ENCODE measurements at places on chromosomes 4 and X.
A peak's percentile ranks its signal among the peaks of the same experiment; 100 is the strongest.

DNA sequence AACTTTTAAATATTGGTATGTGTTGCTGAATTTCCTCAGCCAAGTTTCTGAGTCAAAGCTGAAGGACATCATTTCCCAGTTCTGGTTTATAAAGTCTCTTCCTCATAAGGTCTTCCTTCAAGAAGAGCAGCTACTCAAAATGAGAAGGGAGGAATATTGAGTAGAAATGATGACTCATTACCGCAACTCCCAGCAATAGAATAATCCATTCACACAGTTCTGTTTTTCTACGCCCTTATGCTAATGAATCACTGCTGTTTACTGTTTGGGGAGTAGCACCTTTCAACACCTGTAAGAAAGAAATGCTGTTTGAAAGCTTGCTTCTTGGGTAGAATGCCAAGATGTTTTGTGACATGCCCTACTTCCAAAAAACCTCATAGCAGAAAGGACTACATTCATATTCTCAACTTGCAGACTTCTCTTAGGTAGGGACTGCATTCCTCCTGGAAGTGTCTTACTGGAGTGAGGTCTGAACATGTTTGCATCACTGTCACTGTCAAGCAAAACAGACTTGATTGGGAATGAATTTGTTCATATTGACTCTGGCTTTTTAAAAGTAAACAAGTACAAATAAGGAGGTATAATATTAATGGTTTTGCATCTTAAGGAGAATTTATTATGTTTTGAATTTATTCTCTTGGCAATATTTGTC is 147.2 kb upstream of the BANK1 start:
- no peak for DNase-seq

- DNase-seq, result no peak
Measured at GRCh38 chrX:43375136-43375535, 281.0 kb upstream of the MAOA start.

DNA sequence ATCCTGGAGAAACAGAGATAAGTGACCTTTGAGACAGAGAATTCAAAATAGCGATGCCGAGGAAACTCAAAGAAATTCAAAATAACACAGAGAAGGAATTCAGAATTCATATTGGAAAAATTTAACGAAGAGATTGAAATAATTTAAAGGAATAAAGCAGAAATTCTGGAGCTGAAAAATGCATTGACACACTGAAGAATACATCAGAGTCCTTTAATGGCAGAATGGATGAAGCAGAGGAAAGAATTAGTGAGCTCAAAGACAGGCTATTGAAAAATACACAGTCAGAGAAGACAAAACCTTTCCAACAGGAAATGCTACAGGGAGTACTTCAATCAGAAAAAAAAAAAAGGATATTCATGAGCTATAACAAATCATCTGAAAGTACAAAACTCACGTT is 185.8 kb downstream of the PARM1 start:
- no peak for DNase-seq

GRCh38 chrX:20197641-20198210 is 56.1 kb upstream of the EIF1AX start:
- DNase-seq, result no peak

DNA sequence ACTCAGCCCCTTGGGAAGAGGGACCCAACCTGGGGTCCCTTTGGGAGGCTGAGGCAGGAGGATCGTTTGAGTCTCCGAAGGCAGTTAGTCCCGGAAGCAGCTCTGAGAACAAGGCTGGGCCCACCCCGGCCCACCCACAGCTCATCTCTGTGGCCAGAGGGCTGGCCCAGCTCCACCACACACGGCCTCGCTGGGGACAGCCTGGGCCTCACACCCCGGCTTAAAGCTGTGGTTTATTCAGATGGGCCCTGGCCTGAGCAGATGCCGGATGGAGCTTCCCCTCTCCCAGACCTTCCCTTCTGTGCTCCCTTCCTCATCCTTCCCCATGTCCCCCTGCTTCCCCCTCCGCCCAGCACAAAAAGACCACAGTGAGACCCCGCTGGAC is 54.4 kb downstream of the FAM53A start:
- no peak for DNase-seq

- DNase-seq, result no peak
Measured at GRCh38 chr4:158327525-158327924, 117.2 kb downstream of the TMEM144 start.

DNA sequence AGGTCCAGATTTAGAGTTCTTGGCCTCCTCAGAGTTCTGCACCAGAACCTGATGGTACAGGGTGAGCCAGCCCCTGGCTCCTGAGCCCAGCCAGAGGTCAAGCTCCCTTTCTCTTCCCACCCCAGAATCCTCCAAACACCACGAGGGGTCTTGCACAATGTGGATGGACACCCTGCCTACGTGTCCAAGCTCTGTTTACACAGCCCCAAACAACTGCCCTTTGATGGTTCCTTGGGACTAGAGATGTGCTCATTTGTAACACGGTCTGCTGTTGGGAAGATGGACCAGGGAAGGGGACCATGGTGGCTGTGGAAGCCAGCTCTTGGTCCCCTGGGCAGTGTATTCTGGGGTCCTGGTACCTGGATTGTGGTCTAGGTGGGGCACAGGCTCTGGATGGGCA is 40.0 kb upstream of the RPS6KA3 start:
- DNase-seq, result no peak

GRCh38 chr4:82957045-82957444 is 53.6 kb downstream of the LIN54 start:
- no peak for DNase-seq

DNA sequence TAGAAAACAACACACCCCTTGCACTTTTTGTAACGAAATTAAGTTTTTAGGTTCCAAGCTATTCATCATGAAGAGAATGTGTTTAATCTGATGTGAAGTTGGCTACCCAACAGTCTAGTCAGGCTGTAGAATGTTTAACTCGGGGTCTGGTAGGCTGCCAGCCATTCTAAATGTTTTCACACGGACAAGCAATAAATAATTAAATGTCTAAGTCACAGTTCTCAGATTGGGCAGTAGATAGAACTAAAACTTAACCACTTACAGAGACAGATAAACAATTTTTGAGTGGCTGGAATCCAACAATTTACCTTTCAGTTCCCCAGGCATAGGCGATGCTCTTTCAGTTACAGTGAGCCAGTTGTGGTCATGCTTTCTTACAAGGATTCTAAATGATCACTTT is 66.5 kb downstream of the CHIC2 start:
- DNase-seq, result no peak

GRCh38 chr4:186906722-186907121 is 183.1 kb upstream of the FAT1 start:
- DNase-seq, result no peak

DNA sequence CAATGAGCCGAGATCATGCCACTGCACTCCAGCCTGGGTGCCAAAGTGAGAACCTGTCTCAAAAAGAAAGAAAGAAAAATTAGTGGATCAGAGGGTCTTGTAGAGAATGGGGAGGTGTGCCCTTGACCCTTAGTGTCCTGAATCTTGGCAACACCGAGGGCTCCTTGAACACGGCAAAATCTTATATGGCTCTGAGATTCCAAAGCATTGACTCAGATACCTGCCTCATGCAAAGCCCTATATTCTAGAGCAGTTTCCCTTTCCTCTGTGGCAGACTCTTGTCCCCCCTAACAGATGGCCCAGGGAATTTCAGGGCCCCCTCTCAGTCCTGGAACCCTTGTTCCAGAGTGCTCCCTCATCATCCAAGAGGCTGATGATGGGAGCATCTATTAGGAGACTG is 6.8 kb downstream of the CLDN2 start:
- no peak for DNase-seq

DNA sequence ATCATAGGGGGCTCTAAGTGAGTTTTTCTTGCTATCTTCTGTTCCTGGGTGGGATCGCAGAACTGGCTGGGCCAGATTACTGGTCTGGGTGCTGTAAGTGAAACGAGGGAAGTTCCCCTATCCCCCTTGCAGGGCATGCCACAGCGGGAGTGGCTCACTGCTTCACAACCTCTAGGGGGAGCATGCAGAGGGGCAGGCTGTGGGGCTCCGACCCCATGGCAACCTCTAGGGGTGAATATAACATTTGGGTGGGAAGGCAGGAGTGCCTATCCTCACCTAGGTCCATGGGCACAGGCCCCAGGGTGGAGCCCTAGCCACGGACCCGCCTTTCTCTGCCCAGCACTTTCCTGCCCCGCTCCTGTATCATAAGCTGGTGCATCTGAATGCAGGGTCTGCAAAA is 1.7 kb upstream of the RRAGB start:
- DNase-seq, result peak; percentile 11

- no peak for DNase-seq
Measured at GRCh38 chr4:104868533-104868932, 278.1 kb upstream of the TET2 start.

GRCh38 chrX:136227948-136228838 is 23.0 kb downstream of the MAP7D3 start:
- DNase-seq, result no peak

DNA sequence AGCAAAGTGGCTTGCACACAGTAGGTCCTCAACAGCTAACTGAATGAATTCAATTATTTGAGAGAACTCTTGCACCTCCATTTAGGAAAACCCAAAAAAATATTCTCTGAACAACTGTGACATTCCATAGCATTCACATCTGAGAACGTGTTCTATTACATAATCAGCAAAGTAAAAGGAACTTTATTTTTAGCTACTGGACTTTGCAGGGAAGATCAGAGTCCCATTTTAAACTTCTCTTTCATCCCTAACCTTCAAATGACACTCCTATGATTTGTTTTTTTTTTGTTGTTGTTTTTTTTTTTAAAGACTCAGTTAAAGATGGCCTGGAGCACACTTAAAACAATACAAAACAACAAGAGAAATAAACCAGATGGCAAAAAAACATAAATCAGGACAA is 30.9 kb downstream of the RAI2 start:
- no peak for DNase-seq

- DNase-seq, result no peak
Measured at GRCh38 chrX:31656013-31656412, 584.2 kb upstream of the FTHL17 start.

DNA sequence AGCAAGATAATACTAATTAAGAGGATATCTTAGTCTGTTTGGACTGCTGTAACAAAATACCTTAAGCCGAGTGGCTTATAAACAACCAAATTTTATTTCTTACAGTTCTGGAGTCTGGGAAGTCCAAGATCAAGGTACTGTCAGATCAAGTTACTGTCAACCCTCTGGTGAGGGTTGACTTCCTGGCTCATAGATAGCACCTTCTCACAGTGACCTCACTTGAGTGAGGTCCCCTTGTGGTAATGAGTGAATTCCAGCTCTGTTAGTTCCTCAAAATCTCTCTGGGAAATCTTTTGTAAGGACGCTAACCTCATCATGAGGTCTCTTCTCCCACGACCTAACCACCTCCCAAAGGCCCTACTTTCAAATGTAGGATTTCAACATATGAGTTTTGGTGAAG is 36.9 kb upstream of the ADGRA3 start:
- no peak for DNase-seq

GRCh38 chrX:6134255-6134654 is 94.4 kb downstream of the NLGN4X start:
- DNase-seq, result no peak

DNA sequence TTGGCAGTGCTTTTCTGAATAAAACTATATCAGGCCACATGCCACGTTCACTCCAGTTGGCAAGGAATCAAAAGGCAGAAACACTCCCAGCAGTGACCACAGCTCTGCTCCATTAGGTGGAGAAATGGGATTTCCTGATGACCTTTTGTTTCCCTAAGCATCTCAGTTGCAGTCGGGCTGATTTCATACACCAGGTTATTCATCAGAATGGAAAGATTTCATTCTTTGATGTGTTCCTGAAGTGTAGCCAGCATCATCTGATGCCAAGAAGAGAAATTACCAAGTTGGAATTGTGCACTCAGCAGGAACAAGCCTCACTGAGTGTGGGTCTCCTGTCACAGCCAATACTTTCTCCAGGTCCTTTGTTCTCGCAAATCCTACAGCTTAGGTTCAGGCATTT is 193.7 kb downstream of the SPATA18 start:
- no peak for DNase-seq

All from germinal center (tissue), 1 donor.